ENCODE measurements at places on chromosomes 2 and 18. TPM values are rescaled to one million over a fixed set of nuclear protein-coding genes. Genes with fewer than 3 reads are reported as not detected.

- no peak for DNase-seq
Observed at GRCh38 chr2:230619491-230619890, 93.2 kb upstream of the CAB39 start.

GRCh38 chr2:199940373-199940772, 14.9 kb downstream of the TYW5 start:
- DNase-seq, result no peak

DNA sequence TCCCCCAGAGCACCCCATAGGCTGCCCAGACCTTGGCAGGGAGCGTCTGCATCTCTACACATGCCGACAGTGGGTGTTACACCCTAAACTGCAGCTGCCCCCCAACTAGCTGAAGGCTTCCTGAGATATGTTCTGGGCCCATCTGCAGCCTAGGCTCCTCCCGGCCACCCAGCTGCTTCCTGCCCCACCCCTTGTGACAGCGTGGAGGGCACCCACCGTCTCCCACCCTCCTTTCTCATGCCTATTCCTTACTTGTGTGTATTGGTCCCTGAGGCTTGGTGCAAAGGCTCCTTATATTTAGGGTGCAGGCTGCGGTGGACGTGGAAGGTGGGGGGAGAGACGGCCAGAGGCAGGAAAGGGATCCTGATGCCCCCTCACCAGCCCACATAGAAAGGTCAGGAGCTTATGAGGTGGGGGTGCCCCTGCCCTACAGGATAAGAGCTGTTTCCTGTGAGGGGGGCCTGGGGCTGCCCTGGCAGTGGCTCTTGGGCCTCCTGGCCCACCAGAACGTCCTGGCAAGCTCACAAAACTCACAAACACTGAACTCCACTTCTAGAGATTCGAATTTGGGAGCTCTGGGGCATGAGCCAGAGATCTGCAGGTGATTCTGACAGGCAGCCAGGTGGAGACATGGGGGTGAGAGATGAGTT, 7.3 kb upstream of the PROM2 start:
- no peak for DNase-seq

DNA sequence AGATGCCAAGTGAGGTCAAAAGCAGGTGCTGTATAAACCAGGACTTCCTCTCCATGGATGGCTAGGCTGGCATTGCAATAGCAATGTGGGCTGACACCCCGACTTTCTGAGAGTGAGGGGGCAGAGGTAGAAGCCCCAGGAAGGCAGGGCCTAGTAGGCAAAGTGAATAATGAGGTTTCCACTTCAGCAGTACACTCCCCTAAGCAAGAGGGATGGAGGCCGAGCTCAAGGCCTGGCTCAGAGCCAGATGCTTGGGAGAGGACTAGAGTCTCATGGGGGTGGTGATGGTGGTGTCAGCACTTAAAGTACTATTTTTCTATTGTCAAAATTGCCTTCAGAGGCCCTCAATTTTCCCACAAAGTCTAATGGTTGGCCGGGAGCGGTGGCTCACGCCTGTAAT, 41.6 kb upstream of the HK2 start:
- DNase-seq, result no peak

- no peak for DNase-seq
Observed at GRCh38 chr2:230542751-230543150, 126.8 kb downstream of the SP100 start.

DNA sequence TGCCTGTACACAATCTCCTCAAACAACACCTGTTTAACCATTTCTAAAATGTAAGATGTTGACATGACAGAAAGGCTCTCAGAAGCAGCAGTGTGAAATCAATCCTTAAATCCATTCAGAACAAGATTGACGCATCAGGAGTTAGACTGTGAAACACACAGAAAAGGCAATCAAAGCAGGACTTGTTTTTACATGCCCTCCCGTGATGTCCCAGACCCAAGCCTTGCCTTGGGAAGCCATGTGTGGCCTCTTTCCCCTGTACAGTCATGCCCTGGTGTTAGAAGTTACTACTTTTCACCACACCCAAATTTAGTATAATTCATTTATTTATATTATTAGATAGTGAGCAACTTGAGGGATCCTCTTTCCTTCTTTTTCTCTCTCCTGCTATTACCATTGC, 115.7 kb downstream of the NCKAP5 start:
- no peak for DNase-seq

- no peak for DNase-seq
Observed at GRCh38 chr18:45104049-45104395, 423.3 kb downstream of the SETBP1 start.

DNA sequence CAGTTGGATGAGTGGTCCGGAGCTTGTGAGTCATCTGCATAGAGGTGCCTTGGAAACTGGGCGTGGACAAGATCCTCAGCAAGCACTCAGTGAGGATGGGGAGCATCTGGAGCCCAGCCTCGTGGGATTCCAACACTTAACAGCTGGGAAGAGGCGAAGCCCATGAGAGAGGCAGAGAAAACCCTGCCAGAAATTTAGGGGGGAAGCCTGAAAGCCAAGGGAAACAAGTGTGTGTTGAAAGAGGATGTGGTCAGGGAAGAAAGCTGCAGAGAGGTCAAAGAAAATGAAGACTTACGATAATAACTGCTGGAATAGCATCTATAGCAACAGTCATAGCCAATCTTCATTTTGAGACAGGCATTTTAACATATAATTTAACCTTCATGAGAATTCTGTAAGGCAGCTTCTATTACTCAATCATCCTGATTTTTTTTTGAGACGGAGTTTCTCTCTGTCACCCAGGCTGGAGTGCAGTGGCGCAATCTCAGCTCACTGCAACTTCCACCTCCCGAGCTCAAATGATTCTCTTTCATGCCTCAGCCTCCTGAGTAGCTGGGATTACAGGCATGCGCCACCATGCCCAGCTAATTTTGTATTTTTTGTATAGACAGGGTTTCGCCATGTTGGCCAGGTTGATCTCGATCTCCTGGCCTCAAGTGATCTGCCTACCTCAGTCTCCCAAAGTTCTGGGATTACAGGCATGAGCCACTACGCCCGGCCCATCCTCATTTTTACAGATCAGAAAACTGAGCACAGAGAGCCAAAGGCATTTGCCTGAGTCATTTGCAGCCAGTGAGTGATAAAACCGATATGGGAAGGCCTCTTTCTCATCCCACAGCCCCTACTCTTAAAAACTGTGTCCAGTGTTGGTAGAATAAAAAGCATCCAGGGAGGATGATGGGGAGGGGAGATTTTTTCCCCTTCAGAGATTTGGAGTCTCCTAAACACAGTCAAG, 214.4 kb upstream of the EPAS1 start:
- no peak for DNase-seq

DNA sequence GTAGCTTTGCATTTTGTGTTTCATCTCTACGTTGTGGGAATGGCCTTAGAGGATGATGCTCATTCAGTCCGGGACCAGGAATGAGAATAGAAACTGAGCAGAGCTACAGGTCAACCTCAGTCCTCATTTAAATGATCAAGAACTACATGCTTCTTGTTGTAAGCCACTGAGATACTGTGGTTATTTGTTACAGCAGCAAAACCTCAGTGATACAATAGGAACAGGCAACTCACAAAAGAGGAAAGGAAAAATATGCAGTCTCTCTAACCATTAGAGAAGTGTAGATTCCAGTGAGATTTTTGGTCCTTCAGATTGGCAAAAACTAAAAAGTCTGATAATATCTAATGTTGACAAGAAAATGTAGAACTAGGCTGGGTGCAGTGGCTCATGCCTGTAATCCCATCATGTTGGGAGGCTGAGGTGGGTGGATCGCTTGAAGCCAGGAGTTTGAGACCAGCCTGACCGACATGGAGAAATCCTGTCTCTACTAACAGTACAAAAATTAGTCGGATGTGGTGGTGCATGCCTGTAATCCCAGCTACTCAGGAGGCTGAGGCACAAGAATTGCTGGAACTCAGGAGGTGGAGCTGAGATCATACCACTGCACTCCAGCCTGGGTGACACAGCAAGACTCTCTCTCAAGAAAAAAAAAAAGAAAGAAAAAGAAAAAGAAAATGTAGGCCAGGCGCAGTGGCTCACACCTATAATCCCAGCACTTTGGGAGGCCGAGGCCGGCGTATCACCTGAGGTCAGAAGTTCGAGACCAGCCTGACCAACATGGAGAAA, 13.3 kb downstream of the CHCHD5 start:
- no peak for DNase-seq

DNA sequence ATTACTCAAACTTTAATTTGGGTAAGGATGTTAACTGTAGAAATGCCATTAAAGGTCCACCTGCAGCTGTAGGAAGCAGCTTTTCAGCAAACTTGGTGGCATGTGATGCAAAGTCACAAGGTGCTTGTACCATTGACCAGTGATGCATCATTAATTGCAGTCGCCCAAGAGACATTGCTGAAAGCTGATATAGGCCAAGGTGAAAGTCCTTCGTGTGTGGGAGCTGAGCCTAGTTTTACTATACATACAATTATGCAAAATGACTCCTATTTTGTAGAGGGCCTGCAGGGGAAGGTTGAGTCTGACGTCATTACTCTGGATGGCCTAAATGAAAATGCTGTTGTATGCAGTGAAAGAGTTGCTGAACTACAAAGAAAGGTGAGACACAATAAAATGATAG, 40.5 kb downstream of the ALMS1 start:
- DNase-seq, result no peak

- no peak for DNase-seq
Observed at GRCh38 chr2:168241208-168241607, 6.2 kb downstream of the STK39 start.

- DNase-seq, result no peak
Observed at GRCh38 chr18:45014047-45014501, 333.4 kb downstream of the SETBP1 start.

GRCh38 chr2:177295484-177295883, 31.0 kb upstream of the NFE2L2 start:
- DNase-seq, result no peak

DNA sequence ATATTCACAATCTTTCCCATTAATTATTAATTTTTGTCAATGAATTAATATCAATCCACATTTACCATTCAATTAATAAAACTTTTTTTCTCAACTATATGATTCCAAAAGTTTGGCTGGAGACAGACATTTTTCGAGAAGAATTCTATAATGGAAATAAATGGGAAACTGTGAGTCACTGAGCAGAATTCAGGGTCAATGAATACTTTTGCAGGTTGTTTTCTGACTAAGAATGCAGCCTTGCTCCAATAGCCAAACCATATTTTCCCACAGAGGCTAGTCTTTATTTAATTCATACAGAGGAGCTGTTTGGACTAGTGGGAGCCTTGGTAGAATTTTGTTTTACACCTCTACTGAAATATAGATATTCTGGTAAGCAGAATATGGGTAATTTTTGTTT, 82.3 kb downstream of the ARHGAP28 start:
- no peak for DNase-seq

DNA sequence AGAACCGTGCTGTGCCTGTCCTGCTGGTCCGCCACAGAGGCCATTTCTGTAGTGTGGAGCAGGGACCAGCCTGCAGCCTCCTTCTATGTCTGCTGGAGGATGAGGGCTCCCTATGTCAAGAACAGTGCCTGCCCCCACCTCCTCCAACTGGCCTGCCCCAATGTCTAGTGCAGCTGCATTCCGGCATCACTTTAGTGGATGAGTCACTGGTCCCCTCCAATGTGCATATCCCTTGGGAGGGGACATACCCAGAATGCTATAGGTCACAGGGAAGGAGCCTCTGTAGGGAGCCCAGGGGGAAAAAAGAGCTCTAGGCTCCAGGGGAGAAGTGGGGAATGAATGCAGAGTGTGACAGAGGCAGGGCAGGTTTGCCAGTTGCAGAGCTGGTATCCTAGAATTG, 219.6 kb downstream of the CELF4 start:
- no peak for DNase-seq

DNA sequence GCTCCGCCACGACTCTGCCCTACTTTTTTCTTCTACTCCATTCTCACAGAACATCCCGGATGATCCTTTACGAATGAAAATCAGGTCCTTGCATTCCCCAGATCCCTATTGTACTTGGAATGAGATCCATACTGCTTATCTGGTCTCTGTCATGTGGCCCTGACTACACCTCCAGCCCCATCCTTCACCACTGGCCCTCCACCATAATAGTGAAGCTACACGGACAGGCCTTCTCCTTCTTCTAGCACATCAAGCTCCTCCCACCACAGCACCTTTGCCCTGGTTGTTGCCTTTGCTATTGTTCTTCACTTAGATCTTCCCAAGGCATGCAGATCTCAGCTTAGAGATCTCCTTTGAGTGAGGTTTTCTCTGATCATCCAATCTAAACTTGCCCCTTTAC, 20.1 kb upstream of the RMDN2 start:
- no peak for DNase-seq

The ACOXL gene
- polyA plus RNA-seq, result not detected

The RGPD4 gene
- polyA plus RNA-seq, result not detected

The MBP gene
- polyA plus RNA-seq, result 403 TPM

The CCDC68 gene
- polyA plus RNA-seq, result not detected

The NCOA1 gene
- 35.0 TPM for polyA plus RNA-seq

The SEPTIN2 gene
- polyA plus RNA-seq, result 249 TPM

The TMEM200C gene
- not detected for polyA plus RNA-seq

The CNTNAP5 gene
- not detected for polyA plus RNA-seq

Data from immature natural killer cell (primary cell).